Fibroblast of the conjunctiva (primary cell): ENCODE measurements at places on chromosomes 7 and 10.

DNA sequence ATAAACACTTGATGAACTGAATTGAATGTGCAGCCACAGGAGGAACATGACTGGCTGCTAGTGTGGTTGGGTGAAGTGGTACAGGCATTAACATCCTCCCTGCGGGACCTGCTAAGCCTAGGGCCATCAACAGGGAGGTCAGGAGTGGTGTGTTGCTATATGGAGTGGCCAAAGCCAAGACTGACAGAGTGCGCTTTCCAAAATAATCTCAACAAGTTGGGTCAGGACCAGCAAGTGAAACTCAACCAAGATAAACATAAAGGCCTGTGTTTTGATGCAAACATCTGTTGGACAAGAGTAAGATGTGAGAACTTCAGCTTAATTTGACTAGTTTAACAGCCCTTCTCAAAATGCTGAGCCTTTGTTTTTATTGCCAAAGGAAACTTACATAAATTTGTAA lies 97.7 kb downstream of the WDFY4 start:
- DNase-seq, result no peak

- no peak for DNase-seq
Observed at GRCh38 chr10:80485076-80485945, 31.2 kb downstream of the TSPAN14 start.

- DNase-seq, result peak; percentile 77
Observed at GRCh38 chr10:63197344-63198092, 64.4 kb downstream of the NRBF2 start.

DNA sequence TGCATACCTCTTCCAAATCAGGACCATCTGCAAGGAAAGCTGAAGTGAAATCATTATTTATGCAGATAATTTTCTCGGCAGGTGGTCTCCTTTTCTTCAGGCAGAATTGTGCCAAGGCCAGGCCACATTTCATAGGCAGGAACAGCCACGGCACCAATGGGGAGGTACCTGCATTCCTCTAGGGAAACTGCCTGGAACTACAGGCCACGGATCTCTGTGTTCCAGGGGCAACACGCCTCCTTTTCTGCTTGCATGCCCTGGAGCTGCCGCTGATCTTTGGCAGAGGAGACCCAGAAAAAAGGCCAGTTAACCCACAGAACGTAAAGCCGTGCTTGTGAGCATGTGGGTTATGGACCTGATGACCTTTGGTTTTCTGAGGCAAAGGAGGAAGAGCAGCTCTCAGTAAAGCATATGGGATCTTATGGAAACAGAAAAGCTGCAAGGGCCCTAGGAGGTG lies 111.2 kb upstream of the KIAA1217 start:
- no peak for DNase-seq

- no peak for DNase-seq
Observed at GRCh38 chr10:24716295-24716694, 7.4 kb downstream of the ARHGAP21 start.

DNA sequence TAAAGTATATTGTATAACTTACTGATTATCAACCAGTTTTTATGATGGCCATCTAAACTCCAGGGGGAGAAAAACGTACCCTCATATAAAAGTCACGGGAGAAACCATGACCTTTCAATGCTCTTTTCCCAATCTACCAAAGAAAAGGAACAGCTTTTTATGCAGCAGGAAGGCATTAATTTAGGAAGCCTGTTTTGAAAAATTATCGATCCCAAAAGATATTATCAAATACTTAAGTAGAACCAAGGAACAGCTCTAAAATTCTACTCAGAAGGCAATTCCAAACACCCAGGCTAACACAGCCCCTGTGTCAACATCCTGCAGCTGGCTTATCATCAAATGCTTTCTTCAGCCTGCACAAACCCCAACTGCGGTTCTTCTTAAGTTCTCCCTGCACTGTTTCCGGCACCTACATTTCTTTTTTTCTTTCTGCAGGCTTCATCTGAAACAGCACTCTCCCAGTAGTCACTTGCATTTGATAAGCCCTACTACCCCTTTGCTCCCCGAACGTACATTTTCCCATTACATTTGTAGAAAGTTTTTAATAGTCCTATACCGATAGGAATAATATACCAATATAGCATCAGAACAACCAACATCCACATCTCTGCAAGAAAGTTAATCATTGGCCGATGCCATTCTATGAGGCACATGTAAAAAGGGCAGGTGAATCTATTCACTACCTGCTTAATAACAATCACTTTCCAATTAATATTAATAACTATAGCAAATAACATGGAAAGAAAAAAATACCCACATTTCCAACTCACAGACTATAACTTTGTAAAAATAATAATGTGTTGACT lies 47.9 kb downstream of the PIP4K2A start:
- DNase-seq, result no peak

- no peak for DNase-seq
Observed at GRCh38 chr10:34826857-34827766, 12.0 kb upstream of the PARD3 start.

- no peak for DNase-seq
Observed at GRCh38 chr7:34136698-34137097, 231.4 kb downstream of the BMPER start.

DNA sequence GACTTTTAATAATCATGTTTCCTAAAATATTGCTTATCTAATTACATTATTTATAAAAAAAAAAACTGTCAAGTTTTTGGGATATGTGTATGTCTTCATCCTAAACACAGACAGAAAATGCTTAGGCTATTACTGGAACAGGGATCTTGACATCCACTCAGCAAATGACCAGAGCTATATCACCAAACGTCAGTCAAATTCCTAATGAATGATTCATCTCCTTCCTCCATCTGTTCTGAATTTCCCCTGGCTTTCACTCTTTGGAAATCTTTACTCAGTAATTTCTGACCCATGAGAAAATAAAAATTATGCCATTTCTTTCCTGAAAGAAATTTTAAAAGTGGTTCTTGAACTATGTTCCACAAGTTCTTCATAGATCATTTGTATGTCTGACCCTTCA lies 552.4 kb upstream of the KCND2 start:
- peak; percentile 82 for DNase-seq

- DNase-seq, result no peak
Observed at GRCh38 chr7:18405726-18406125, 89.8 kb upstream of the HDAC9 start.

DNA sequence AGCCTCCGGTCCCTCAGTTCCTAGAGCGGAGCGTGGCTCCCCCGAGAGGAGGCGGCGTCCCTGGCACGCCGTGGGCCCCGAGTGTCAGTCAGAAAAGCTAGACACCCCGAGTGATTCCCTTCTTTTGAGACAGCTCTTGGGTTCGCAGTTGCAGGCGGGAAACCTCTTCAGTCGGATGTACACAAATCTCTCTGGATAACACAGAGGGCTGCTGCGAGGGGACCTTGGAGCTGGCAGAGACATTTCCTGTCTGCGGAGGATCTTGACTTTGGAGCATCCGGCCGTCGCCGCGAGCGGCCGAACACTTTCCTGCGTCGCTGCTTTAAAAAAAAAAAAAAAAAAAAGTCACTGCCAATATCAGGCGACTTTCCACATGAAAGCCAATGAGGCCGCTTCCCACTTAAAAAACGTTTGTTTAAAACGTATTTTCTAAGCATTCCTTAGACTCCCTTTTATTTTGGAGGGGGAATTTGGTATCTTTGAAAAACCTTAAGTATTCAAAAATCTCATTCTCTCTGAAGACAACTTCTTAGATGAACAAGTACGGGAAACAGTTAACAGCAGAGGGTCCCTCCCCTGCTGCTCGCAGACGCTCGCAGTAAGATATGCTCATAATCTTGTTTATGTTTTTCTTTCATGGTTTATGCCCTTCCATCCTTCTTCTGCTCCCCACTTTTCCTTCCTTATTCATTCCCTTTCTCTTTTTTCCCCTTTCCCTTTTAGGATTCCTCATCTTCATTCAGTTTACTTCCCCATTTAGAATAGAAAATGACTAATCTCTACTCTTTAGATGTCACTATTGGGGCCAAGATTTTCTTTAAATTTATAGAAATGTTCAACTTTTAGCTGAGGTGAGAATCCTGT lies 10.0 kb downstream of the HHEX start:
- DNase-seq, result no peak

DNA sequence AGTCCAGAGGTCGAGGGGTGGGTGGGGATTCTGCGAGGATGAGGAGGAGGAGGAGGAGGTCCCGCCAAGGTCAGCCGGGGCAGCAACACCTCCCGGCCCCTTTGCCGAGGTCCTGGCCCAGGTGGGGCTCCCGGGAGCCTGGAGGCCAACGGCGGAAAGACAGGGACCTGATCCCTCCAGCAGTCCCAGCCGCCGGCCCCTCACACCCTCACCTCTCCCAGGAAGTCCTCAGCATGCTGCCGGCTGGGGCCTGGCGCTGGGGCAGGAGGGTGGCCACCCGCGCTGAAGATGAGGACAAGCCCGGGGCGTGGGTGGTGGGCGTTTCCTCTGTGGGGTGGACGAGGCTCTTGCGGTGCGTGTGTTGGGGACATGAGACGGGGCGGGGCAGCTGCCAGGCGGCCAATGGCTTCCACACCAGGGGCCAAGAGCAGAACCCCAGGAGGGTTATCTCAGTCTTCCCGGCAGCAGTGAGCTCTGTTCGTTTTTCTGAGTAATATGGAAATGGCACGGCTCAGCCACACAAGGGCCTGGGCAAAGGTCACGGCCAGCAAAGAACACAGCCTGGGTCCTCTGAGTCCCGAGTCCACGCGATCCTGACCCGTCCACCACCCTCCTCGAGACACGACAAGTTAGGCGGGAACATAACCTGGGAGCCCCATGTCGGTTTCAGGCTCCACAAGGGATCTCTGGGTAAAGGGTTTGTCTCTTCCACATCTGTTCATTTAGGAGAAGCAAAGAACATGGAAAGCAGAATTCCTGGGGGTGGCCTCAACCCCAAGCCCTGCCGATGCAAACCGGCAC lies 82.9 kb upstream of the PDGFA start:
- DNase-seq, result no peak

GRCh38 chr10:78412605-78413004 lies 378.9 kb downstream of the RPS24 start:
- no peak for DNase-seq

DNA sequence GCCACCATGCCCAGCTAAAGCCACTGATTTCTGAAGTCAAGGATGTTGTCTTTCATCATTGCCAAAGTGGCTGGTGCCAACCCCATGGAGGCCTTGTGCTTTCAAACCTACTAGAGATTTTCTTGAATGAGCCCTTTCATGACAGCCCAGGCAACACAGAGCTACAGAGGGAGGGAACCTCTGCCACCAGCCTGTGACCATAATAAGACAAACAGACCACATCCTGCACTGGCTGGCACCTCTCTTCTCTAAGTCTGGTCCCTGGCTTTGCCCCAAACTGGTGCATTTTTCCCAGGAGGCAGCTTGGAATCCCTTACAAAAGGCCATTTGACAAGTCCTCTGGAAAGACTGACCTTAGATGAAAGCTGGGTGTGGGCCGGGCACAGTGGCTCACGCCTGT lies 348.8 kb downstream of the GALNT17 start:
- DNase-seq, result no peak

- no peak for DNase-seq
Observed at GRCh38 chr7:52260046-52260665, 775.3 kb upstream of the POM121L12 start.

DNA sequence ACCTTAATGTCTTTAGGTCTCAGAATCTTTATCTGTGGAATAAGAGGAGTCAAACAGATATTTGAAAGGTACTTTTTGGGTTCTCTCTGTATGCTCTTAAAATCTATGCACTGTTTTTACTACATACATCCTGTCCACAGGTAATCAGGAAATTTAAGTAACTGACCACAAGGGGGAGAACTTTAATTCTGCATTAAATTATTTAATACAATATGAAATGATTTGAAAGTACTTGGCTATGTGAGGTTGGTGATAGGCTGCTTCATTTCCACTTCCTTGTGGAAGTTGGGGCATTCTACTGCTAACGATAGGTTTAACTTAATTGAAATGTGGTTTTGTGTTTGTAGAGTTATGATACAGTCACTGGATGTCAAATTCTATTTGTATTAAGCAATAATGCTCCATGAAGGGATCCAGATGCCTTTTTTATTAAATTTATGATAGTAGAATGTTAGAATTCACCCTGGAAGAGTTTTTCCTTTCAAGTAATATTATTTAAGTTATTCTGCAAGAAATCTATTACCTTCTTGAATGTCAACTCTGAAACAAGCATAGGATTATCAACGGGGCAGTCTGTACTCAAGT lies 6.0 kb downstream of the TEX47 start:
- DNase-seq, result no peak

GRCh38 chr10:74011770-74012169 lies 13.9 kb downstream of the VCL start:
- DNase-seq, result peak; percentile 74

DNA sequence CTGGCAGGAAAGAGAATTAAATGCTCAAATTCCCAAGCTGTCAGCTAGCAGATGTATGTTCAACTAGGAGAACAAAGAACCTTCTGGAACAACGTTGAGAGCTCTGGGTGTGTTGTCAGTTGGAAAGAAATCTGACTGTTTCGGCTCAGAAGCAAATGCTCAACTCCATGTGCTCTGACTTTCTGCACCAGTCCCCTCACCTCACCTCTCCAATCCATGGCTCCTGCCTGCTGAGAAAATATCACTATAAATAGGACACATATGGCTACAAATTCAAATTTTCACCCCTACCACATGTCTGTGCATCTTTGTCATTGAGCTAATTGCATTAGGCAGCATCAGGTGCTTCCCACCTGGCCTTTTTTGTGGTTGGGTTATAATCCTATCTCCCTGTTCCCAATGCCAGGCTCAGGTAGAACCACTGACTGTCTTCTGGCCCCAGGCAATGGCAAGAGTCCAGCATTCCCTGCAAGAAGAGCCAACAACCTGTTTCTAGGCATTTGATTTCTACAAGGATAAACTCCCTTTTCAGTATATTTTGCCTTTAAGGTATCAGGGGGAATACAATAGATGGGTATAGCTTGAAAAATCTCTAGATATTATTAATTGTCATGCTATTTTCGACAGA lies 142.6 kb upstream of the LSM8 start:
- no peak for DNase-seq

- peak; percentile 27 for DNase-seq
Observed at GRCh38 chr10:46539596-46540411, 16.7 kb downstream of the GPRIN2 start.

DNA sequence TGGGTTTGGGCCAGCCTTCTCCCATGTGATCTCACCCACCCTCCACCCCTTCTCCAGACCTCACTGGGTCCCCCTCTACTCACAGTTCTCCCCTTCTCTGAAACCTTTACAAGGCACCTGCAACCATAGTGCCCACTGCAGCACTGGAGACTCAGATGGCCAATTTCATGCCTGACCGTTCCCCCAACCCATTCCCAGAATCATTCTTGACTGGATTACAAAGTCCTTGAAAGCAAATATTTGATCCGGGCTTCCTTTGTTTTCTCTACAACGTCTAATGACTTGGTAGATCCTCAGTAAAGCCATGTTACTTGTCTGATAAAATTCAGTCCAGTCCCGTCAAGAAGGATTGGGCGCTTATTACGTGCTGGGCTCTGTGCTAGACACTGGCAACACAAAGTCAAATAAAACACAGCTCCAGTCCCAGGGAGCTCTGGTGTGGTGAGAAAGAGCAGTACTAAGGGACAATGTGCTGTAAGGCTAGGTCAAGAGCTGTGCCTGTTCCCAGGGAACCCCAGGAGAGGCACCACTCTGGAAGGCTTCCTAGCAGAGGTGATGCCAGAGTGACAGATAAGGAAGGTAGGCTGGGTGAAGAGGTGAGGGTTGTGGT lies 36.5 kb downstream of the SH3PXD2A start:
- no peak for DNase-seq

GRCh38 chr7:151024435-151025056 lies at the start of gene ATG9B:
Gene ATG9B (minus strand): TSS chr7:151024494. CDS start chr7:151024423, 71 bp downstream.
- no peak for DNase-seq
